ENCODE measurements at places on chromosomes 4 and X.

DNA sequence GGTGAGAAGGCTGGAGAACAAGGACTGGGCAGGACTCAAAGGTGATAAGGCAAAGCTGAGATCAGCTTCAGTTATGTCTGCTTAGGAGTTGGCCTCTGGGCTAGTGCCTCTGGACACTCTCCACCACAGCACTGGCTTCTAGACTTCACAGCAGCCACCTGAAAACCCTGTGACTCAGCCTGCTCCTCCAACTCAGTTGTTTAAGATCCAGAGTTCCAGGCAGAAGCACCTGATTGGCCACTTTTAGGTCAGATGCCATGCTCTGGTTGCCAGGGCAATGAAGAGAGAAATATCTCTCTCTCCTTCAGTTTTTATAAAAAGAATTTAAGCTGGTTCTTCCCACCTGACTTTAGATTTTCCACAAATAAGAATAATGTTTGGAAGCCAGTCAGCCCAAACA lies 47.9 kb upstream of the BLTP1 start:
- DNase-seq = no peak

GRCh38 chr4:112956484-112956896 lies 93.0 kb upstream of the ANK2 start:
- DNase-seq = no peak

DNA sequence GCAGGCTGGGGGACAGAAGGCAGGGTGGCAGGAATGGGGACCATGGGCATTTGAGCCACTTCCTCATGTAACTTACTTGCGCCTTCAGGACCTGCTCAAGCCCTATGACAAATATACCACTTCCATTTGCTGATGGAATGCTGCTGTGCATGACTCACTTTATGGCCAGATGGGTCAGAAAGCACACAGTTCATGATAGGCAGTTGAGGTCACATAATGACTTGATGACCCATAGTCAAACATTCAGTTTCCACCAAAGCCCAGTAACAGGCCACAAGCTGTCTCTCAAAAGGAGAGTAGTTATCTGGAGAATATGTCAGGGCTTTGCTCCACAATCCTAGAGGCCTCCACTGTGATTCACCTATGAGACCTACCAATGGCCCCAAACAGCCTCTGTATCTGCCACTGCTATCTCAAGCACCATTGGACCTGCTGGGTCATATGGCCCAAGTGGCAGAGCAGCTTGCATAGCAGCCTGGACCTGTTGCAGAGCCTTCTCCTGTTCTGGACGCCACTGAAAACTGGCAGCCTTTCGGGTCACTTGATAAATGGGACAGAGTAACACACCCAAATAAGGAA lies 5.3 kb upstream of the PAPSS1 start:
- no peak for DNase-seq

DNA sequence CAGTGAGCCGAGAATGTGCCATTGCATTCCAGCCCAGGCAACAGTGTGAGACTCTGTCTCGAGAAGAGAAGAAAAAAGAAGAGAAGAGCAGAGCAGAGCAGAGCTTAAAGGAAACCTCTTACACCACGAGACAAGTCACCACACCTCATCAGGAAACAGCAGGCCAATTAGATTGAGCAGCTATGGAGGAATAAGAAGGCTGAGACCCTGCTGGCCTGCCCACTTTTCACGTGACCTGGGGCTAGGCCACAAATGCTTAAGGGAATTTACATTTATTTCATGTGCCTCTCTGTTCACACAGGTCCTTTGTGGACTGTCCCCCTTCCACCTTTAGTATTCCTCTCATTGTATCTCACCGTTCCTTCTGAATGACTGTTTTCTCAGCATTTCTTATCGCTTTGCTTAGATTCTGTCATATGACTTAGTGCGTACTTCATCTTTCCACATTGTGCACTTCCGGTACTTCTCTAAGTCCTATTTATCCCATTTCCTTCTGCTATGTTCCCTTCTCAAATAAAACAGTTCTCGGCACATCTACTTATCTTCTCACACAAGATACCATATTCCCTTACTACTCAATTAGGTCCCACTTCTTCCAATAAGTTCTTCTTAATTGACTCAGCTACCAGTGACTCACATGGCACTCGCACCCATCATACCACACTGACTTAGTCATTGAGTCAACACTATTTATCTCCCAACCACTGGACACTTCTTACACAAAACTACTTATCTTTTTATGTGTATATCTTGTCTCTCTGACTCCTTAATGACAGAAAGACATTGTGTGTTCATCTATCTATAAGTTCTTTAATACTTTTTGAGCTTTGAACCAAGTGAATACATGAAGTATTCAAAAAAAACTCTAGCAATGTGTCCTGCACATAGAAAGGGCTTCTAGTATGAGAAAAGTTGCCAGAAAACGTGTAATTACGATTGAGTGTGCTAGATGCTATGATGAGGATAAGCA lies 11.0 kb downstream of the CUL4B start:
- no peak for DNase-seq

DNA sequence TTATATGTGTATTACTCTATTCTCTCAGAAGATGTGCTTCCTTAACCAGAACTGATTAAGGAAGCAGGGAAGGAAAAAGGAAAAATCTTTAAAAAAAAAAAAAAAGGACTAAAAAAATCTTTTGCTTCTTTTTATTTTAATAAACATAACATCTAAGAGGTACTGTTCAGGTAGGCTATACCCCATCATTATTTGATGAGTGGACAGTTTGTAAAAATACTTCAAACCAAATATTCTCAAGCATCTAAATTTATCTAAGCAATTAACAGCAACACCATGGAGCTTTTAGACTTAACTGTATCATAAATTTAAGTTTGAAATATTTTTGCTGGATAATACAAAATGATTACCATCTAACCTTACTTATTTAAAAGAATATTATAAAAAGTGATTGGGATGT lies 168.9 kb downstream of the MAB21L2 start:
- no peak for DNase-seq

- DNase-seq = no peak
These were observed 314.9 kb downstream of the ADGRL3 start for GRCh38 chr4:61514991-61515390.

DNA sequence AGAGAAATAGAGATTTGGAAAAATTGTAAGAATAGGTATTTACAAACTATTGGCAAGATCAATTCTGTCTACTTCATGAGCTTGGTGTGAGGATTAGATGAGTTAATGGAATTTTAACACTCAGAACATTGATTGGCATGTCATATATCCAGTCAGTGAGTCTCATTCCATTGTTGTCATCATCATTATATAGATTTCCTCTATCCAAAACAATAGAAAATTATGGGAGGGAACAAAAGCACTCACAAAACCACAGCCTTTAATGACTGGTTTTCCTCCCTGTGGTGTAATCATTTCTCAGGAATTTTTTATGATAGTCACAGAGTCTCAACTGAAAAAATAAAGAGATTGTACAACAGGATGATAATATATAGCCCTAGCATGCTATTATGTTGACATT lies 21.1 kb downstream of the KLHL5 start:
- DNase-seq = no peak

GRCh38 chrX:136256026-136256425 lies 4.8 kb upstream of the MAP7D3 start:
- DNase-seq = no peak

- DNase-seq = no peak
These were observed 667.4 kb upstream of the NDST4 start for GRCh38 chr4:115780835-115781234.

GRCh38 chr4:8850830-8851188 lies 20.8 kb downstream of the HMX1 start:
- no peak for DNase-seq

- DNase-seq = no peak
These were observed 54.0 kb upstream of the TACR3 start for GRCh38 chr4:103773691-103774231.

DNA sequence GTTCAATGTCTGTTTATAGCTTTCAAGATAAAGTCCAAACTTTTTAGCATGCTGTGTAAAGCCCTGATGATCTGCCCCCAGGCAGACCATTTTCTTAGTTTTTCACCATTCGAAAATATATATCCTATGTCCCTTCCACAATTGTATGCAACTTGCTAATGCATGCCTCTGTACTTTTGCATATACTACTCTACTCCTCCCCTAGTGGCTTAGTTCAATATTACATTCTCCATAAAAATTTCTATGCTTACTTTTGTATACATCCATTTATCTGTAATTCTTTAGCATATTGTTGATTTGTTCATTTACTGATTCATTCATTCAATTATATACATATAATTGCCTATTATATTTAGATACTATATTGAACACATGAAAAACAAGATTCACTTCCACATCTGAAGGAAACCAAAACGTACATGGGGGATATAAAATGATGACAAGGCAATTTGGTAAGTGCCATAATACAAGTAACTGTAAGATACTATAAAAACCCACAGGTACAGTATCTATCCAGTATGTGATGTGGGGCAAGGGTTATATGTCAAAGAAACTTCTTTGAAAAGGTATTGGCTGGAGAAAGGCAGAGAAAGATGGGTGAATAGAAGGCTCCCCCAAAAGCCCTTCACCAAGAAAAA lies 902.5 kb downstream of the FAM133A start:
- no peak for DNase-seq

DNA sequence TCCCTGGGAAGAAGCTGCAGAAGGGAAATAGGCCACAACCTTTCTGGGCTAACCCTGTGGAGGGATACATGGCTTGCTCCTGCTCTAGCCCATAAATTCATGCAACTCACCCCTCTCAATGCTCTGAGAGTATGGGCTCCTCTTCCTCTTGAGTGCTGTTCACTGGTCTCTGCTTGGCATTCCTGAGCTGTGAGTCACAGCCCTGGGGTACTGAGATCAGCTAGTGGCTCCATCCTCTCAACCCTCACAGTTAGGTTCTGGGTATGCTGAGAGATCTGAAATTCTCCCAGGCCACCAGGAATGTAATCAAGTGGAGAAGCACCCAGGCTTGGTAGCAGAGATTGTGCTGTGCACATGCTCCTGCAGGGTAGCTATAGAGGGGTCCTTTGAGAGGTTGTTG lies 60.6 kb upstream of the SPANXN2 start:
- DNase-seq = no peak

- DNase-seq = no peak
These were observed 11.4 kb upstream of the FMR1 start for GRCh38 chrX:147900349-147900748.

DNA sequence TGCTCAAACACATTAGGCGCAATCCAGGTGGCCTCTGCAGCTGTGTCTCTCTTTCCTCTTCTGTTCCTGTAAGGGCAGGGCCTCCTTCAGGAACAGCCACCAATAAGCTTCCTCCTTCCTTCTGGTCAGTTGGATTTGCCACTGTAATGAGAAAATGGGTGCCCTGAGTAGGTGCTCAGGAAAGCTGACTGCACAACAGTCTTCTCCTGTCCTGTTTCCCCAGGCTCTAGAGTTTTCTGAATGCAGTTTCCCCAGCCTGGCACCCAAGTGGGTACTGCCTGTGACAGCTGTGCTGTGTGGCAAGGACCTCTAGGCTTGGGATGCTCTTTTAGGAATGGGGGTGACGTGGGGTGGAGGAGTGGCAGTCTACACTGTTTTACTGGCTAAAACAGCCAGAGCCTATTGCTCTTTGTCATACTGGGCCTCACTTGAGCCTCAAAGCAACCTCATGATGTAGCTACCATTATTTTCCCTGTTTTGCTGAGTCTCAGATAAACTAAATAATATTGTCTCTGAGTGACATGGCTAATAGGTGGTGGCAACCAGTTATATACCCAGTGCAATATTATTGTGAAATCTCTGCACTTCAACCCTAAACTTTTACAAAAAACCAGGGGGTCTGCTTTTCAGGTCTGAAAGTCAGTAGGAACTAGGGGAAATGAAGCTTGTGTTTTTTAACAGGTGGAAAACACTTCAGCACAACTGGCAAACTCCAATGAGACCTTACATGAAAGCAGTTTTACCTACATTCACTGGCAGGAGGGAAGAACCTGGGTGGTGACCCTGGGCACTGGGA lies 1.2 kb downstream of the CXCL2 start:
- no peak for DNase-seq
